ENCODE measurements at places on chromosomes 5 and 9. TPM values are rescaled to one million over a fixed set of nuclear protein-coding genes. Genes with fewer than 3 reads are reported as not detected.

ANKRD18A gene
- total RNA-seq = not detected

RNF44 gene
- 55.8 TPM for total RNA-seq

CRHBP gene
- 27.8 TPM for total RNA-seq

DNM1 gene
- 0.65 TPM for total RNA-seq

LIFR gene
- not detected for total RNA-seq

- no peaks in the 10 kb centered on the region for H3K36me3 ChIP-seq
- no peaks in the 10 kb centered on the region for H3K27me3 ChIP-seq
- DNase-seq = no peak
- no peak overlapping the region for H3K4me3 ChIP-seq
- no peak overlapping the region for H3K27ac ChIP-seq
Observed at GRCh38 chr9:703392-703791, 138.1 kb upstream of the DMRT1 start.

DNA sequence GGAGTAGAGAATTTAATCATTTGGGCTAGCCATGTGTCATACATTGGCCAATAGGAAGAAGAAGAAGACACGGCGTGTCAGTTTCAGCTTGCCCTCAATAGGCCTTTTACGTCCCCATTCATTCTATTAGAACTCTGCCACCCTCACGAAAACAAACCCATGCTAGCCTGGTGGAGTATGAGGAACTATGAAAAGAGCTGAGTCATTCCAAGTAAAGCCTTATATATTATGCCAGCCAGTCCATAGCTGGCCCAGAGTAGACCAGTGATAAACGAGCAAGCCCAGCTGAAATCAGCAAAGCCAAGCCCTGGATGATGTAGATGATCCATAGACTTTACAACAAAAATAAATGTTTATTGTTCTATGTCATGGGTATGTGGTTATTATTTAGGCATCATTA is 895.1 kb downstream of the TLE1 start:
- no peaks in the 10 kb centered on the region for H3K36me3 ChIP-seq
- no peak overlapping the region for H3K4me3 ChIP-seq
- no peaks in the 10 kb centered on the region for H3K4me1 ChIP-seq
- no peaks in the 10 kb centered on the region for H3K27me3 ChIP-seq
- DNase-seq = no peak

- H3K4me3 ChIP-seq = no peak overlapping the region
- H3K4me1 ChIP-seq = no peaks in the 10 kb centered on the region
- no peaks in the 10 kb centered on the region for H3K27me3 ChIP-seq
- no peaks in the 10 kb centered on the region for H3K36me3 ChIP-seq
Observed at GRCh38 chr5:15956622-15957021, 223.0 kb downstream of the MARCHF11 start.

DNA sequence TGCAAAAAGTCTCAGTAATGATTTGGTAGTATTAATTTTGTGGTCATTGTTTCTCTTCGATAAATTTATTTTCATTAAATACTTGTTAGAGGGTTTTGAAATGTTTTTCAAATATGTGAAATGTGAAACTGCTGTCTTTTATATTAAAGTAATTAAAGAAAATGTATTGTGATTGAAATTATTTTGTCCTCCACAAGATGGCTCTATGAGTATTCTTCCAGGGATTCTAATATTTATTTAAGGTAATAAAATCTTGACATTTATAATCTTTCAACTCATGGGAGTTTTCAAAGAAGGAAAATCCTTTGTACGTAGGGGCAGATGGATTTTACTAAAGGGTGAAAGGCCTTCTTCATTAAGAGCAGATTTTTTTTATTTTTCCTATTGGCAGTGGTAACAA is 19.3 kb downstream of the ISOC1 start:
- no peak for DNase-seq
- no peaks in the 10 kb centered on the region for H3K36me3 ChIP-seq
- H3K27me3 ChIP-seq = no peaks in the 10 kb centered on the region
- no peaks in the 10 kb centered on the region for H3K4me1 ChIP-seq
- H3K4me3 ChIP-seq = no peak overlapping the region
- H3K27ac ChIP-seq = no peak overlapping the region

- H3K4me3 ChIP-seq = no peak overlapping the region
- no peaks in the 10 kb centered on the region for H3K36me3 ChIP-seq
- H3K4me1 ChIP-seq = no peaks in the 10 kb centered on the region
- no peaks in the 10 kb centered on the region for H3K27me3 ChIP-seq
- DNase-seq = no peak
- no peak overlapping the region for H3K27ac ChIP-seq
Observed at GRCh38 chr5:65190328-65191053, 291.2 kb downstream of the ADAMTS6 start.

GRCh38 chr9:114676901-114677300 is 5.1 kb downstream of the TEX48 start:
- H3K4me1 ChIP-seq = peaks cover 16% of the 10 kb centered on the region
- no peaks in the 10 kb centered on the region for H3K36me3 ChIP-seq
- no peak for DNase-seq
- H3K27ac ChIP-seq = no peak overlapping the region

DNA sequence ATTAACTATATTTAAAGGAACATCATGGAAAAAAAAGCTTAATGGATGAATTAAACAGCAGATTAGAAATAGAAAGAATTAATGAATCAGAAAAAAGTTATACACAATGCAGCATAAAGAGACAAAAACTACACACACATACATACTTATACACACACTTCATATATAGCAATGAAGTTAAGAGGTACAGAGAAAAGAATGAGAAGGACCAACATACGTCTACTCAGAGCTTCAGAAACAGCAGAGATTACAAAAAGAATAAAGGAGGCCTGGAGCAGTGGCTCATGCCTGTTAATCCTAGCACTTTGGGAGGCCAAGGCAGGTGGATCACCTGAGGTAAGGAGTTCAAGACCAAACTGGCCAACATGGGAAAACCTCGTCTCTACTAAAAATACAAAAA is 133.9 kb upstream of the TNPO1 start:
- H3K4me3 ChIP-seq = no peak overlapping the region
- no peaks in the 10 kb centered on the region for H3K4me1 ChIP-seq
- no peak for DNase-seq
- H3K36me3 ChIP-seq = no peaks in the 10 kb centered on the region
- no peak overlapping the region for H3K27ac ChIP-seq

- no peaks in the 10 kb centered on the region for H3K36me3 ChIP-seq
- DNase-seq = no peak
- H3K27me3 ChIP-seq = no peaks in the 10 kb centered on the region
- H3K4me1 ChIP-seq = peaks cover 30% of the 10 kb centered on the region
- no peak overlapping the region for H3K4me3 ChIP-seq
Observed at GRCh38 chr5:172773481-172774469, 2.8 kb upstream of the DUSP1 start.

GRCh38 chr9:90064248-90064647 is 459.4 kb downstream of the GADD45G start:
- no peaks in the 10 kb centered on the region for H3K4me1 ChIP-seq
- H3K27me3 ChIP-seq = no peaks in the 10 kb centered on the region
- DNase-seq = no peak
- no peak overlapping the region for H3K27ac ChIP-seq
- H3K4me3 ChIP-seq = no peak overlapping the region

Measured in Karpas-422 (cell line).